Midbrain (tissue), 1 donor: ENCODE measurements at places on chromosomes 1 and 21.

- no peak for DNase-seq
Measured at GRCh38 chr1:180720753-180721152, 88.9 kb downstream of the XPR1 start.

DNA sequence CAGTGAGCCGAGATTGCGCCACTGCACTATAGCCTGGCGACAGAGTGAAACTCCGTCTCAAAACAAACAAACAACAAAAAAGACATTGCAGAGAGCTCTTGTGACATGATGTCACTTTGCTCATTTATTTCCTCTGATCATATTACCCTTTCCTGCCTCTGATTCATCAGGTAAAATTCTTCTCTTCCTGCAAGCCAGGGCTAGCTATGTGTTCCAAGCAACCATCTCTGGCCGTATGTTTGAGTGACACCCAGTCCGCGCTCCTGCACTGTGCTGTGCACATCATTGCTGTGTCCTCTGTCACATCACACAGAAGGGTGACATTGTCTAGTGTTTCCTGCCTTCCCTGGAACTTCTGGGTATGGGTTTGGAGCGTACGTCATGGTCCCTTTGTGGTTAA, 251.3 kb downstream of the PCP4 start:
- DNase-seq: no peak

GRCh38 chr1:67573311-67573872, 111.6 kb upstream of the GADD45A start:
- no peak for DNase-seq

DNA sequence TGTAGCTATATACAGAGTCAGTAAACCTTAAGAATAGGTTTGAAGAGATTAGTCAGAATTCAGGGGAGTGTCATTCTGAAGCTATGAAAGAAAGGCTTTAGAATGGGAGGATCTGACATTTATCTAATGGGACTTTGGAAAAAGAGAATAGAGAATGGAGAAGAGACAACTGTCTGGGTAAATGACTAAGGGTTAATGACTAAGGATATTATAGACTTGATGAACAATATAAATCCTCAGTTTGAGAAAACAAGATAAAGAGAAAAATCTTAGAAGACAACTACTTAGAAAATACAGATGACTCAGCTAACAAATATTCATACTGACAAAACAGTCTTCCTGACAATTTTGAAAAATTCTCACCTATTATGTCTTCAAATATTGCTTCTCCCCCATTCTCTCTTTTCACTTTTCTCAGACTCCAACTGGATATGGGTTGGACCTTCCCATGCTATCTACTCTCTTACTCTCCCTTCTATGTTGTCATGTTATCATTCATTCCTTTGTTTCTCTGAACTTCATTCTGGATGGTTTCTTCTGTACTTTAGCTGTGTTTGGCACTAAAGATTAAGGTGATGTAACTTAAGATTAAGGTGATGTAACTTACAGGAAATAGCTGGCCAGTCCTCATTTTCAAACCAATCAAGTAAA, 20.4 kb downstream of the SLC16A1 start:
- DNase-seq: no peak

- DNase-seq: no peak
Measured at GRCh38 chr1:22527122-22527521, 36.2 kb upstream of the EPHA8 start.

- no peak for DNase-seq
Measured at GRCh38 chr1:76998582-76999223, 131.4 kb downstream of the ST6GALNAC5 start.

DNA sequence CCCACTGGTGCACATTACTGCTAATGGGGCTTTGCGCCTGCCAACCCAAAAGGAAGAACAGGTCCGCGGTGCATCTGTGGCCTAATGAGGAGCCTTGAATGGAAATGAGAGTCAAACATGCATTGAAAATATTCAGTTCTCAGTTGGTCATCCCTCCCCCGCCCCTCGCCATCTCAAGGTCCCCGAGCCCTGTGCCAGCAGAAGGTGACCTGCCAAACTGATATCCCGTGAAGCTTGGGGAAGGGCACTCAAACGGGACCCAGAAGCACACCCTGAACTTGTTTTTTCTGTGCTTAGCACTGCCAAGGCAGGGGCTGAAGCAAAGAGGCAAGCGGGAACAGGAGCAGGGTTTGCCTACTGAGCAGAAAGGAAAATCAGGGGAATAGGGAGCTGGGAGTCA, 67.9 kb upstream of the ZNF648 start:
- peak; percentile 32 for DNase-seq

GRCh38 chr1:214476229-214476985, 75.0 kb downstream of the PTPN14 start:
- no peak for DNase-seq

DNA sequence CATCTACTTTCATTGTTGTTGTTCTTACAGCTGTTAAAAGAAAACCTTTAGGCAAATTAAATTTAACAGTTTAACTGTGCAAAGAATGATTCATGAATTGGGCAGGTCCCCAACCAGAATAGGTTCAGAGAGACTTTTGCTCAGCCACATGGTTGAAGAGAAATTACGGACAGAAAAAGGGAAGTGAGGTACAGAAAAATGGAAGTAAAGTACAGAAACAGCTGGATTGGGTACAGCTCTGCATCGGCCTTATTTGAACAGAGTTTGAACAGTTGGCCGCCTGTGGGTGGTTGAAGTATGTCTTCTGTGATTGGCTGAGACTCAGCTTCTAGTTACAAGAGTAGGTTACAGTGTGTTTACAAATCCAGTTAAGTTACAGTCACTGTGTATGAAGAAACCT, 210.1 kb downstream of the FGGY start:
- DNase-seq: no peak

- DNase-seq: no peak
Measured at GRCh38 chr1:166165661-166166328, 1.0 kb downstream of the FAM78B start.

GRCh38 chr1:15524021-15524282, at the start of gene CASP9:
CASP9 (minus strand) TSS chr1:15524215; CDS start chr1:15524200, 15 bp downstream.
- DNase-seq: no peak

GRCh38 chr1:152036267-152037216, at the start of gene S100A11:
S100A11 (minus strand) TSS chr1:152037004; CDS start chr1:152036915, 89 bp downstream.
- peak; percentile 9 for DNase-seq

- DNase-seq: no peak
Measured at GRCh38 chr1:16153999-16154673, 1.7 kb downstream of the EPHA2 start.

DNA sequence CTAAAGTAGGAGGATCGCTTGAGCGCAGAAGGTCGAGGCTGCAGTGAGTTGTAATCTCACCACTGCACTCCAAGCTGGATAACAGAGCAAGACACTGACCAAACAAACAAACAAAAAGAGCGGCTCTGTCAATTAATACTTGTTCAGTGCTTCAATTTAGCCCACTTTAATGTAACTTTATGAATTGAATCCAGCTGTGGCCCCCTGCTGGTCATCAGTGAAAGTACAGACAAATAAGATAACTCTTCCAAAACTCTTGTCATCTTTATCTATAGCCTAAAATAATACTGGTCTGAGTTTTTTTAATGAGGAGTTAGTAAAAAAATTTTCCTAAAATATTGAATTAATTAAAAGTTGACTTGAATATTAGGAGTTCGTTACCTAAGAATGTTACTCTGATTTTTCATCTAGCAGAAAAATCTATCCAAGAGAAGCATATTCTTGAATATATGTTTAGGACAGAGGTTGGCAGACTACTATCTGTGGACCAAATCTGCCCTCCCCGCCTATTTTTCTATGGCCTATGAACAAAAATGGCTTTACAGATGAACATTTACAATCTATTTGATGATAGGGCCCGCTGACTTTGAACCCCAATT, 26.1 kb downstream of the ATP5PF start:
- peak; percentile 42 for DNase-seq

DNA sequence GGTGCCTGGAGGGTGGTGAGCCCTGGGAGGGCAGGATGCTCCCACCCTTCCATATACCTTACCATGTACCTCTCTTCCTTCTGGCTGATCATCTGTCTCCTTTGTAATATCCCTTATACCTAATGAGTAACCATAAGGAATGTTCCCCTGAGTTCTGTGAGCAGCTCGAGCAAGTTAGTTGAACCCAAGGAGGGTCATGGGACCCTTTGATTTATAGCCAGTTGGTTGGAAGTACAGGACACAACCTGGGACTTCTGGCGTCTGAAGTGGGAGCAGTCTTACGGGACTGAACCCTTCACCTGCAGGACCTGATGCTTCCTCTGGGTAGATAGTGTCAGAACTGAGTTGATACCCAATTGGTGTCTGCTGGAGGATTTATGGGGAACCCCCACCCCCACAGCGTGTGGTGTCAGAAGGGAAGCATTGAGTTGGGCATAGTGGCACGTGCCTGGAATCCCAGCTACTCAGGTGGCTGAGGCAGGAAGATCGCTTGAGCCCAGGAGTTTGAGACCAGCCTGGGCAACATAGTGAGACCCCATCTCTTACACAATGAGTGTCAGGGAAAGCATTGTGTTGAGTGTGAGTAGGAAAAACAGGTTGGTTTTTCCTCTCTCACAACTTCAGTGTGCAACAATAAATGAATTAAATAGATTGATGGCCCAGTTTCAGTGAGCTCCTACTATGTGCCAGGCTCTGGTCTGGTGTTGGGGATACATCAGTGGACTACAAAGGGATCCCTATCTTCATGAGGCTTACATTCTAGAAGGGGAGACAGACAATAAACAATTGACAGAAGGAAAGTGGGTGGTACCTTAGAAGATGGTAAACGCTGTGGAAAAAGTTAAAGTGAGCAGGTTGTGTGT, 16.0 kb downstream of the DNAJC16 start:
- no peak for DNase-seq

GRCh38 chr1:230303822-230304221, 122.3 kb downstream of the PGBD5 start:
- no peak for DNase-seq

DNA sequence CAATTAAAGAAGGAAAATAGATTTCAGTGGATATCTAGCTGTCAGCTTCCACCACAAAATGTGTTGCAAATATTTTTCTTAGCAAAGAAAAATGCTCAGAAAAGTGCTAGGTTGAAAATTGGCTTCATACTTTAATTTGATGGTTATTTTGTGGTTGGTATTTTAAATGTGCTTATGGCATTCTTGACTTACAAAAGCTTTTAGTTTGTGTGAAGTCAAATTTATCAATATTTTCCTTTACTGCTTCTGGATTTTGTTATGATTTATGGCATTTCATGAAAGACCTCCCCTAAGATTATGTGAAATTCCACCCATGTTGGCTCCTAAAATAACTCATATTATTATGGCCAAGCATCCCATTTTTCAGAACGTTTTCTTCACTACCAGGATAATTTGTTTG, 51.5 kb downstream of the PSMG1 start:
- no peak for DNase-seq

DNA sequence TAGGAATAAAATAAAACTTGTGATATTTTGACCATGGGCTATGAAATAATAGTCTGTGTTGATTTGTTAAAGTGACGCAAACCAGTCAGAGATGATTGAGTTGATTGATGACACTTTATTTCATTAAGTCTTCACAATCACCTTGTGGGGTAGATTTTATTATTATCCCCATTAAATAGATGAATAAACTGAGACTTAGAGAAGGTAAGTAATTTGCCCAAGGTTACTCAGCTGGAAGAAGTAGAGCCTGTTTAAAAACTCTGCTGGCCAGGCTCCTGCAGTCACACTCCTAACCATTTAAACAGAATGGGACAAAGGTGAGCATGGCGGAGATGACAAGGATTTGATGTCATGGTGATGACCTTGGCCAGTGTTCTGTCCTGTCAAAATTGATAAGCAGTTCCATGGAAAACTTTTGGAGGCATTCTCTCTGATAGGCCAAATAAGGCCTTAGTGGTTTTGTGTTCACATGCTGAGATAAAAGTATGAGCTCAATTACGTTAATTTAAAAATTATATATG, 22.7 kb upstream of the MCOLN3 start:
- DNase-seq: no peak

- no peak for DNase-seq
Measured at GRCh38 chr1:183148599-183148998, 37.5 kb upstream of the LAMC2 start.

DNA sequence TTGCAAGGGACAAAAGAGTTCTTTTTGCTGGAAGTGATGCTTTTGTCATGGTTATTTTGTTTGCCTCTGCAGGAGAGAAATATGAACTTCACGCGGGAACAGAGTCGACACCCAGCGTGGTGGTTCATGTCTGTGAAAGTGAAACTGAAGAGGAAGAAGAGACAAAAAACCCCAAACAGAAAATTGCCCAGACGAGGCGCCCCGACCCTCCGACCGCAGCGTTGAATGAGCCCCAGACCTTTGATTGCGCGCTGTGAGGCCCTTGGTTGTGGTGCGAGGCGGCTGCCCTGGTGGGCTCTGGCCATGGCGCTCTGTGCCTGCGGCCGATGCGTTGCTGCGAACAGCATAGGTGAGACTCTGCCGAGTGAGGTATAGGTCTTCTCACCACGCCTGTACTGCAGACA, 20.9 kb upstream of the NCMAP start:
- DNase-seq: no peak

DNA sequence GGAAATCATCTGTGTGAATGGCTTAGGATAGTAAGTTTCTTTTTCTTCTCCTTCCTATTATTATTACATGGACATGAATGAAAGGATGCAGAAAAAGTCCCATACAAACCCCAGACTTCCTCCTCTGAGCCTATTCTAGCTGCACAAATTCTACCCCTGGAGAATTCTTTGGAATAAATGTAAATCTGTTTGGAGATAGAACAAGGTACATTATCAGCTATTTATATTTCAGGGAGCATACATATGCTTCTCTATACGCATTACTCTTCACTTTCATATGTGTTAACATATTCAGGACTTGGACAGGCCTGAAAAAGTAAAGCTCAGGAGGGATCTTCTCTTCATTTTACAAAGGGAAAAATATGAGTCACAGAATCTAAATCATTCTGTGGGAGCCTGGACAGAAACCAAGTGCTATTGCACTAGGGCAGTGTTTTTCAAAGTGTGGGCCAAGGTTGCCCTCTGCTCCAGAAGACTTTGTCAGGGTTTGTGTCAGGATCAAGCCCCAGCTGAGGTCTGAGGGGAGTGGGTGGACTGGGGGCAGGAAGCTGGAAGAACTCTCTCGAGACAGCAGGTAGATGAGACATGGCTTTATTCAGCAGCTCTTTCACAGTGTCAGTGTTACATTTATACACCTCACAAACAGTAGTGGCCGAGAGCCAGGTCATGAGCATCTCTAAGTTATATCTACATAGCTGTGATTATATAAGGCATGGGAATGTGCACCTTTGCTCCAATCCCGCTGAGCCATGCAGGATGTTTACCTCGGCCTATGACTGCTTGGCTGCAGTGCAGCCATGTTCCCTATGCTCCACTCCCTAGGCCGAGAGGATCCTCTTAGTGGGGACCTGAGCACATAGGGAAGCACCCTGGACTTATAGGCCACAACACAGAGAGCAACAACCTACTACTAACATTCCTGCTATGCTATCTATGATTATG, 114.3 kb downstream of the GDAP2 start:
- DNase-seq: no peak

GRCh38 chr21:32334980-32335531, 36.4 kb downstream of the MRAP start:
- peak; percentile 72 for DNase-seq

DNA sequence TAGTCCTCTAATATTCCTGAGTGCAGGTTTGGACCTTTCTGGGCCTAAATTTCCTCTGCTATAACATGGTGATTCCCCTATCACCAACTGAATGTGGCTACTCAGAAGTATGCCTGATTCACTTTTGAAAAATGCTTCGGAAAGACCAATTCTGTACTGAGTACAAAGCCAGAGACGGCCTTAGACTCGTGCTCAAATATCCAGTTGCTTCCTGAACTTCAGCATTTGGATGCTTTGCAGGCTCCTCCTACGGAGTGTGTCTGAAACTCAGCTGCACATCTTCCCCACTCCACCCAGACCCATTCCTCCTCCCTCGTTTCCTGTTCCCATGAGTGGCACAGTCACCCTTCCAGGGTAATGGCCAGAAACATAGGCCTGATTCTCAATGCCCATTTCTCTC, 98.4 kb upstream of the GADD45A start:
- DNase-seq: no peak

GRCh38 chr1:9418851-9419250, 120.4 kb upstream of the SLC25A33 start:
- no peak for DNase-seq
